ENCODE measurements at places on chromosomes 16 and 17.
A peak's percentile ranks its signal among the peaks of the same experiment; 100 is the strongest.

DNA sequence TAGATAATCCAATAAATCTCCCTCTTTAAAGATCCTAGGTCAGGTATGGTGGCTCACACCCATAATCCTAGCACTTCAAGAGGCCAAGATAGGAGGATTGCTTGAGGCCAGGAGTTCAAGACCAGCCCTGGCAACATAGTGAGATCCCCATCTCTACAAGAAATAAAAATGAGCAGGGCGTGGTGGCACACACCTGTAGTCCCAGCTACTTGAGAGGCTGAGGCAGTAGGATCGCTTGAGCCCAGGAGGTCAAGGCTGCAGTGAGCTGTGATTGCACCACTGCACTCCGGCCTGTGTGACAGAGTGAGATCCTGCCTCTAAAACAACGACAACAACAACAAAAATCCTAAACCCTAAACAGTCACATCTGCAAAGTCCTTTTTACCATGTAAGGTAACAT, 2.0 kb upstream of the CCL22 start:
- DNase-seq, result no peak

GRCh38 chr17:44792276-44792675, 33.5 kb downstream of the ADAM11 start:
- no peak for DNase-seq

DNA sequence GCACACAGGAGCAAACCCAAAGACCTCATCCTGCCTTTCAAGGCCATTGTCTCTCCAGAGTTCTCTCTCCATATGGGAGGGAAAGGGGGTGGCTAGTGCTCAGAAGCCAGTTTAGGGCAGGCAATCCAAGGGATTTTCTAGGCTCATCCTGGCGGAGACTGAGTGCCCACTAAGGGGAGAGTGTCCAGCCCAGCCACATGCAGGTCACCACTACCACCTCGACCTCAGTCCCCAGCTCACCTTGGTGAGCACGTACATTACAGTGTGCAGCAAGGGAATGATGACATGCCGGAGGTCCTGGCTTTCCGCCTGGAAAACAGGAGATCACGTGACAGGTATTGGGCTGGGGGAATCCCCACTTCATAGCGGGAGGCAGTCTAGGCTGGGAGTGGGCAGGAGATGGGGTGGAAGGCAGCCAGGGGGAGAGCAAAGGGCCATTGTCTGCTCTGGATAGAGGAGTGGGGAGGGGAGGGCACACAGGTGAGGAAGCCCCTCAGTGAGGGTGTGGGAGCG, 29.9 kb downstream of the PIK3R6 start:
- DNase-seq, result no peak

- peak; percentile 16 for DNase-seq
Measured at GRCh38 chr17:67046398-67046797, 2.0 kb downstream of the CACNG1 start.

DNA sequence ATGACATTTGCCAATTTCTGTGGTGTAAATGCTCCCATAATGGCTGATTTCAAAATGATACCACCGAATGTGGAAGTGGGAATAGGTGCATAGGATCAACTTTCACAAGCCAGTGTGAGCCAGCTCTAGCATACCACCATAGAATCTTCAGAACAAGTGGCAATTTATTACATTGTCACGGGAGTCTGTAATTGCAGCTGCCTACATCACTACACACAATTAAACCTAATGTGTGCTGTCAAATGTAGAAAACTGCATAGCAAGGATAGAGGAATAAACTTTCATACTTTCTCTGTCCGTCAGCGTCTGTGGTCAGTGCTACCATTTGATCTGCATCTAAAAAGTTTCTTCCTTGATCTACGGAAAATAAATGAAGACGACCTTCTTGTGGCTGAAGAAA, 417.8 kb upstream of the TOM1L1 start:
- no peak for DNase-seq

DNA sequence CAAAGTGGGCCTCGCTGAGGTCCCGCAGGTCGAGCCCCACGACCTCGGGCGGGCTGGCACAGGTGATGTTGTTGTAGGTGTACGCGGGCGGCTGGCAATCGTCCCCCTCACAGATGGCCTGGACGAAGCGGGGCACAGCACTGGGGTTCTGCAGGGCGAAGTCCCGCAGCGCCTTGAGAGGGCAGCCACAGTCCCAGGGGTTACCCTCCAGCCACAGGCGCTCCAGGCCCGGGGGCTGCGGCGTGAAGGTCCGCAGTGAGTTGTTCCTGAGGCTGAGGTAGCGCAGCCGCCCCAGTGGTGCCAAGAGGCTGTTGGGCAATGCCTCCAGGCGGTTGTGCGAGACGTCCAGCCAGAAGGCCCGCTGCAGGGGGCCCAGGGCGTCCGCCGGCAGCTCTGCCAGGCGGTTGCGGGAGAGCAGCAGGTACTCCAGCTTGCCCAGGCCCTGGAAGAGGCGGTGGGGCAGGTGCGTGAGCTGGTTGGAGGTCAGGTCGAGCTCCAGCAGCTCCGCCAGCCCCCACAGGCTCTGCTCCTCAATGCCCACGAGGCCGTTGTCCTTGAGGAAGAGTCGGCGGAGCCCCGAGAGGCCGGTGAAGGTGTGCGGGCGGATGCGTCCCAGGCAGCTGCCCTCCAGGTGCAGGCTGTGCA, 2.8 kb downstream of the IGFALS start:
- DNase-seq, result no peak
